ENCODE measurements at places on chromosomes 11 and 22. TPM values are rescaled to one million over a fixed set of nuclear protein-coding genes. Genes with fewer than 3 reads are reported as not detected.

- no peak overlapping the region for H3K4me3 ChIP-seq
- no peaks in the 10 kb centered on the region for H3K36me3 ChIP-seq
- no peak overlapping the region for H3K27ac ChIP-seq
- no peaks in the 10 kb centered on the region for H3K27me3 ChIP-seq
- no peak for DNase-seq
- H3K4me1 ChIP-seq = no peaks in the 10 kb centered on the region
Observed at GRCh38 chr11:112656772-112657428, 304.3 kb upstream of the NCAM1 start.

- peaks cover 46% of the 10 kb centered on the region for H3K36me3 ChIP-seq
- no peak overlapping the region for H3K4me3 ChIP-seq
- no peaks in the 10 kb centered on the region for H3K27me3 ChIP-seq
Observed at GRCh38 chr11:43327987-43328386, 16.2 kb downstream of the API5 start.

DNA sequence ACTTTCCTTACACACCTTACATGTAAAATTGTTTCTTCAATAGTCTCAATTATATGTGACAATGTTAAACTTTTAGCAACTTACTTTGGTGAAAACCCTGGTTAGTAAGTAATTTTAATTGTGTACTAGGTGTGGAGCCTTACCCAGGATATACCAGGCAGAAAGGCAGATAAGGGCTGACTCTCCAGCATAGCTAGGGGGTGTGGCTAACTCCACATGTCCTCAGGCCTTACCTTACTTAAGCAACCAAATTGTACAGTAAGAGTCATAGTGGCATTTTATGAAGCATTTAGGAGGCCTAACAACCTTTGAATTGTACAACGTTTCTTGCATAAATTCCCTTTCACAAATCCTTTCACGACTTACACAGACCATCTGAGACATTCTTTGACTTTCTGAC is 118.2 kb upstream of the OR9Q1 start:
- peaks cover 2% of the 10 kb centered on the region for H3K27me3 ChIP-seq
- no peaks in the 10 kb centered on the region for H3K36me3 ChIP-seq
- no peak for DNase-seq
- H3K4me1 ChIP-seq = no peaks in the 10 kb centered on the region

- H3K27me3 ChIP-seq = no peaks in the 10 kb centered on the region
- DNase-seq = no peak
- H3K4me1 ChIP-seq = peaks cover 6% of the 10 kb centered on the region
- H3K27ac ChIP-seq = no peak overlapping the region
- no peak overlapping the region for H3K4me3 ChIP-seq
Observed at GRCh38 chr11:69368119-69368880, 74.3 kb downstream of the MYEOV start.

- no peaks in the 10 kb centered on the region for H3K36me3 ChIP-seq
- no peak overlapping the region for H3K27ac ChIP-seq
- no peaks in the 10 kb centered on the region for H3K27me3 ChIP-seq
- H3K4me1 ChIP-seq = no peaks in the 10 kb centered on the region
Observed at GRCh38 chr22:47298017-47298785, 535.8 kb downstream of the TBC1D22A start.

DNA sequence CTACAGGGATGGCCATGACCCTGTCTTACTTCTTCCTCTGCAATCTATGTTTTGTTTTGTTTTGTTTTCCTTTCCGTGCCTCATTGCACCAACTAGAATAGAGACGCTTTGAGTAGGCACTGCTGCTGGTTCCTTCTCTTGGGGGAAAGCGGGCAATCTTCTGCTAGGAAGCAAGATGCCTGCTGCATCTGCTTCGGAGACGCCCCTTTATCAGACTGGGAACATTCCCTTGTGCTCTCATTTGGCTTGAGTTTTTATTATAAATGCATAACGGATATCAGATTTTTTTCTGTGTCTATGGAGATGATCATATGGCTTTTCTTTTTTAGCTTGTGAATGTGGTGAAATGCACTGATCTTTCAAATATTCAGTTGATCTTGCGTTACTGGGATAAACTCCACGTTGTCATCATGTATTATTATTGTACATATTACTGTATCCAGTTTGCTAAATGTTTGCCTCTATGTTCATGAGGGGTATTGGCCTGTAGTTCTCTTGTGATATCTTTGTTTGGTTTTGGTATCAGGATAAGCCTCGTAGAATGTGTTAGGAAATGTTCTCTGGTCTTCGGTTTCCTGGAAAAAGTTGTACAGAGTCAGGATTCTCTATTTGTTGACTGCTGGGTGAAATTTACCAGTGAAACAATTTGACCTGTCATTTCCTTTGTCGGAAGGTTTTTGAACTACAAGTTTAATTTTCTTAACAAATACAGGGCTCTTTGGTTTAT is 23.4 kb upstream of the KRTAP5-6 start:
- no peaks in the 10 kb centered on the region for H3K36me3 ChIP-seq
- H3K4me1 ChIP-seq = no peaks in the 10 kb centered on the region
- no peak for DNase-seq
- H3K27me3 ChIP-seq = peaks cover 39% of the 10 kb centered on the region
- no peak overlapping the region for H3K4me3 ChIP-seq

GRCh38 chr22:35443338-35443737 is 43.4 kb downstream of the MCM5 start:
- no peak overlapping the region for H3K4me3 ChIP-seq
- H3K27ac ChIP-seq = no peak overlapping the region
- H3K4me1 ChIP-seq = no peaks in the 10 kb centered on the region

GRCh38 chr11:10885703-10886363 is 28.0 kb upstream of the ZBED5 start:
- no peaks in the 10 kb centered on the region for H3K27me3 ChIP-seq
- no peak for DNase-seq
- no peak overlapping the region for H3K27ac ChIP-seq
- no peaks in the 10 kb centered on the region for H3K4me1 ChIP-seq

- H3K36me3 ChIP-seq = no peaks in the 10 kb centered on the region
- peak; percentile 67 for DNase-seq
- H3K27ac ChIP-seq = peak overlapping the region; percentile 90
- peaks cover 62% of the 10 kb centered on the region for H3K4me1 ChIP-seq
- H3K27me3 ChIP-seq = no peaks in the 10 kb centered on the region
- peak overlapping the region; percentile 11 for H3K4me3 ChIP-seq
Observed at GRCh38 chr22:23137905-23138561, 3.8 kb downstream of the RSPH14 start.

- peaks cover 5% of the 10 kb centered on the region for H3K27me3 ChIP-seq
- no peaks in the 10 kb centered on the region for H3K36me3 ChIP-seq
- no peak for DNase-seq
- no peaks in the 10 kb centered on the region for H3K4me1 ChIP-seq
- no peak overlapping the region for H3K4me3 ChIP-seq
- H3K27ac ChIP-seq = no peak overlapping the region
Observed at GRCh38 chr11:111047374-111047773, 198.2 kb upstream of the POU2AF2 start.

DNA sequence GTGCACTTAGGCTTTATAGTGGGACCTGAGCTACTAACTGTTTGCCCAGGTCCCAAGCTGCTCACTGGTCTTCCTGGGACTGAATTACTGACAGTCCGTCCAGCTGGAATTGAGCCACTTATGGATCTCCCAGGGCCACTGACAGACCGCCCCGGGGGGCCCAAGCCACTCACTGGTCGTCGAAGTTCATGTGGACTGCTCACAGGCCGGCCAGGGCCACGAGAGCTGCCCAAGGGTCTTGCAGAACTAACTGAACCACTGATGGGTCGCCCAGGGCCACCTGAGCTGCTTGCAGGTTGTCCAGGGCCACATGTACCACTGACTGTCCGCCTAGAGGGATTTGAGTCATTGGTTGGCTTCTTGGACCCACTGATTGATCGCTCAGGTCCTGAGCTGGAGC is 15.1 kb downstream of the MISFA start:
- peaks cover 29% of the 10 kb centered on the region for H3K36me3 ChIP-seq
- H3K27me3 ChIP-seq = no peaks in the 10 kb centered on the region
- no peak overlapping the region for H3K4me3 ChIP-seq
- peaks cover 40% of the 10 kb centered on the region for H3K4me1 ChIP-seq
- no peak for DNase-seq
- H3K27ac ChIP-seq = no peak overlapping the region

- H3K27me3 ChIP-seq = peaks cover 18% of the 10 kb centered on the region
- H3K36me3 ChIP-seq = no peaks in the 10 kb centered on the region
- no peak overlapping the region for H3K27ac ChIP-seq
- no peak overlapping the region for H3K4me3 ChIP-seq
Observed at GRCh38 chr11:125236072-125236825, 71.7 kb downstream of the PKNOX2 start.

DNA sequence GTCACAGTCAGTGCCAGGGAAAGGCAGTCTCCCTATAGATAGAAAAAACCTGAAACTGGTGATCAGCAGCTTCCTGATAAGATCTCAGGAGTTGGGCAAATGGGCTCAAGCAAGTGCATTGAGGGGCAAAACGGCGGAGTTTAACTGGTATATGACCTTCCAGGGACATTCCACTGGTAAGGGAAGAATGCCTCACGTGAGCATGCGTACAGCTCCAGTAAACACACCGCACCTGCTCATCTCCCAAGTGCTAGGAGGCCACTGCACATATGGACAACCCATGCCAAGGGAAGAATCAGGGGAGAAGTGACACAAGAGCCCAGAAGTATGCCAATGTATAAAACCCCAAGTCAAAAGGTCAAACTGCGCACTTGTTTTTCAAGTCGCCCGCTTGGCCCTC is 11.6 kb downstream of the HEPHL1 start:
- H3K27me3 ChIP-seq = peaks cover 2% of the 10 kb centered on the region
- no peaks in the 10 kb centered on the region for H3K36me3 ChIP-seq
- H3K27ac ChIP-seq = no peak overlapping the region
- H3K4me1 ChIP-seq = no peaks in the 10 kb centered on the region

DNA sequence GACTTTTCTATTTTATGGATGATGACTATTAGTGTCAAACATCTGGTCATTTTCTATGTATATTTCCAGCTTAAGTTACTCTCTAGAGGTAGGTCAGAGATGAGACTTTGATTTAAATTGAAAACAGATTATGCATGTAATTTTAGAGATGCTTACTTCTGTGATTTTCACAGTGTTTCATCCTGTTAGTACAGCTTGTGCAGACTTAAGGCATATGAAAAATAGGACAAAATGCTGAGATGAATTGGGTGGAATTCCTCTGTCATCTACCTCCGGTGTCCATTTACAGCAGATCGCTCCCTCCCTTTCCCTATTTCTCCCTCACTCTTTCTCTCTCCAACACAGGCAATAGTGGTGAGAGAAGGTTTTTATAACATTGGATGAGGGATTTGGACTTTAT is 14.1 kb downstream of the JAM3 start:
- peaks cover 18% of the 10 kb centered on the region for H3K36me3 ChIP-seq
- no peaks in the 10 kb centered on the region for H3K27me3 ChIP-seq
- H3K27ac ChIP-seq = no peak overlapping the region
- no peak for DNase-seq
- no peaks in the 10 kb centered on the region for H3K4me1 ChIP-seq

GRCh38 chr11:109275931-109276330 is 146.1 kb upstream of the C11orf87 start:
- no peaks in the 10 kb centered on the region for H3K4me1 ChIP-seq
- H3K4me3 ChIP-seq = no peak overlapping the region
- DNase-seq = no peak
- no peak overlapping the region for H3K27ac ChIP-seq
- H3K36me3 ChIP-seq = no peaks in the 10 kb centered on the region

DNA sequence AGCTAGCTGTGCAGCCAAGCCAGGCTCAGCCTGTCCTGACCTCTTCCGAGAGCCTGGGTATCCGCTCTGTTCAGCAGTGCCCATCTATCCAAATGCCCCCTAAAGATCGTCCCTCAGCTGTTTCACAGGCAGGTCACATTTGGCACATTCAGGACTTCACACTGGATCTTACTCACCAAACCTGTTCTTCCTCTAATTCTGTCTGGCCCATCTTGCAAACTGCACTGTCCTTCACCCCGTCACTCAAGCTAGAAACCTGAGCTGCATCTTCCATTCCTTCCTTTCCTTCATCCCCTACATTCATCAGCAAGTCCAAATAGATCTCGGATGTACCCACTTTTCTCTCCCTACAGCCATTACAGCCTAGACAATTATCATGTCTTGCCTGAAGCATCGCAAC is 60.7 kb upstream of the CSNK2A3 start:
- no peak for DNase-seq
- peaks cover 19% of the 10 kb centered on the region for H3K27me3 ChIP-seq
- no peak overlapping the region for H3K4me3 ChIP-seq
- H3K36me3 ChIP-seq = no peaks in the 10 kb centered on the region
- H3K27ac ChIP-seq = no peak overlapping the region

GRCh38 chr11:5767056-5767455 is 13.0 kb downstream of the OR52N4 start:
- H3K27me3 ChIP-seq = peaks cover 3% of the 10 kb centered on the region
- H3K4me1 ChIP-seq = no peaks in the 10 kb centered on the region
- H3K27ac ChIP-seq = no peak overlapping the region
- no peak for DNase-seq
- H3K4me3 ChIP-seq = no peak overlapping the region

- H3K27me3 ChIP-seq = peaks cover 15% of the 10 kb centered on the region
- peaks cover 5% of the 10 kb centered on the region for H3K4me1 ChIP-seq
- H3K4me3 ChIP-seq = no peak overlapping the region
- H3K36me3 ChIP-seq = no peaks in the 10 kb centered on the region
- DNase-seq = no peak
Observed at GRCh38 chr11:8806974-8807373, 104.0 kb upstream of the AKIP1 start.

DNA sequence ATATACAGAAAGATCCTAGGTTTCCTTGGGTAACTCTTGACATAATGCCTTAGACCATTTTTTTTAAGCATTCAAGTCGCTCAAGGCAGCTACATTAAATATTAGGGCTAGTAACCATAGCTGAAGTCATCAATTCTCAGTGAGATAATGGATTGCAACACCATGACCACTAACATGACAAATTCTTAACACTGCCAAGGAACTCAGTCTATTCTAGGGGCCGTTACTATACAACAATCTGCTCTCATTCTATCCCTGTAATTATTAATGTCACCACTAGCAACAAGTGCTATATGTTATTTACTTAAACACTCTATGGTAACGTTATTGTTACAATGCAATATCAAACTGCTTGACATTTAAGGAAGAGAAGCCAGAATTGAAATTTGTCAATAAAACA is 3.2 kb upstream of the STK33 start:
- H3K27me3 ChIP-seq = peaks cover 31% of the 10 kb centered on the region
- no peak overlapping the region for H3K4me3 ChIP-seq
- no peak for DNase-seq
- H3K27ac ChIP-seq = no peak overlapping the region

- no peak overlapping the region for H3K4me3 ChIP-seq
- H3K4me1 ChIP-seq = peaks cover 28% of the 10 kb centered on the region
- no peak overlapping the region for H3K27ac ChIP-seq
- peaks cover 43% of the 10 kb centered on the region for H3K36me3 ChIP-seq
- H3K27me3 ChIP-seq = no peaks in the 10 kb centered on the region
Observed at GRCh38 chr11:4085575-4085974, 9.0 kb upstream of the RRM1 start.

- no peaks in the 10 kb centered on the region for H3K4me1 ChIP-seq
- no peak for DNase-seq
- no peak overlapping the region for H3K4me3 ChIP-seq
- no peak overlapping the region for H3K27ac ChIP-seq
- H3K36me3 ChIP-seq = no peaks in the 10 kb centered on the region
- H3K27me3 ChIP-seq = no peaks in the 10 kb centered on the region
Observed at GRCh38 chr11:84297570-84297969, 1011.4 kb upstream of the CCDC90B start.

Gene OR4D11
- not detected for total RNA-seq

Gene ANO3
- total RNA-seq = not detected

Gene SOX6
- 0.36 TPM for total RNA-seq

Gene NXPE2
- not detected for total RNA-seq

Gene IL17RA
- total RNA-seq = 14.2 TPM

Gene ISX
- not detected for total RNA-seq

Gene RAB36
- 0.22 TPM for total RNA-seq

Gene PIK3IP1
- total RNA-seq = 18.2 TPM

Gene CFAP300
- total RNA-seq = not detected

Gene ANKRD42
- total RNA-seq = 3.8 TPM

Gene SLC39A13
- total RNA-seq = 10.5 TPM

Gene UPK3A
- total RNA-seq = not detected
